ENCODE measurements at places on chromosomes 2 and 18.

GRCh38 chr2:28748941-28749340 is 2.7 kb upstream of the PPP1CB start:
- H3K27ac ChIP-seq: no peak overlapping the region
- H3K27me3 ChIP-seq: no peaks in the 10 kb centered on the region

GRCh38 chr18:10412933-10413332 is 41.5 kb upstream of the APCDD1 start:
- no peak for DNase-seq
- H3K27me3 ChIP-seq: no peaks in the 10 kb centered on the region
- H3K4me3 ChIP-seq: no peak overlapping the region
- peaks cover 26% of the 10 kb centered on the region for H3K4me1 ChIP-seq

- H3K4me1 ChIP-seq: no peaks in the 10 kb centered on the region
- H3K27ac ChIP-seq: no peak overlapping the region
- no peak for DNase-seq
- no peaks in the 10 kb centered on the region for H3K36me3 ChIP-seq
- H3K27me3 ChIP-seq: no peaks in the 10 kb centered on the region
Observed at GRCh38 chr2:114472726-114473125, 30.3 kb downstream of the DPP10 start.

DNA sequence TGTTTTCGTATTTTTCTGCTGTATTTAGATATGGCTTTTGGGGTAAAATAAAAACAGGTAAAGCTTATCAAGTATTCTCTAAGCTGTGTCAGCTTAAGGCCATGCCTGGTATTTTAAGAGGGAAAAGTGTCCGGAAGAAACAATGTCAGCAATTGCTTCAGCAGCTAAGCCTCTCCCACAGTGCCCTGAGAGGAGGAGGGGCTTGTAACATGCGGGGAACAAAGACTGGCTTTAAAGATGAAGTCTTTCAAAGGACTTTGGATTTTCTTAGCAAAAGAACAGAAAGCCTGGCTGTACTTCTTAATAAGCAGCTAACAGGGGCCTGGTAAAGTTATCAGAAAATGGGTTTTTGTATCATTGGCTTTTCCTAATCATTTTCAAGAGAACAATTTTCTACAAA is 102.8 kb downstream of the PXDN start:
- H3K36me3 ChIP-seq: peaks cover 33% of the 10 kb centered on the region
- no peak overlapping the region for H3K4me3 ChIP-seq
- H3K27ac ChIP-seq: peak overlapping the region; percentile 78
- peaks cover 13% of the 10 kb centered on the region for H3K4me1 ChIP-seq
- peak; percentile 64 for DNase-seq
- H3K27me3 ChIP-seq: no peaks in the 10 kb centered on the region

DNA sequence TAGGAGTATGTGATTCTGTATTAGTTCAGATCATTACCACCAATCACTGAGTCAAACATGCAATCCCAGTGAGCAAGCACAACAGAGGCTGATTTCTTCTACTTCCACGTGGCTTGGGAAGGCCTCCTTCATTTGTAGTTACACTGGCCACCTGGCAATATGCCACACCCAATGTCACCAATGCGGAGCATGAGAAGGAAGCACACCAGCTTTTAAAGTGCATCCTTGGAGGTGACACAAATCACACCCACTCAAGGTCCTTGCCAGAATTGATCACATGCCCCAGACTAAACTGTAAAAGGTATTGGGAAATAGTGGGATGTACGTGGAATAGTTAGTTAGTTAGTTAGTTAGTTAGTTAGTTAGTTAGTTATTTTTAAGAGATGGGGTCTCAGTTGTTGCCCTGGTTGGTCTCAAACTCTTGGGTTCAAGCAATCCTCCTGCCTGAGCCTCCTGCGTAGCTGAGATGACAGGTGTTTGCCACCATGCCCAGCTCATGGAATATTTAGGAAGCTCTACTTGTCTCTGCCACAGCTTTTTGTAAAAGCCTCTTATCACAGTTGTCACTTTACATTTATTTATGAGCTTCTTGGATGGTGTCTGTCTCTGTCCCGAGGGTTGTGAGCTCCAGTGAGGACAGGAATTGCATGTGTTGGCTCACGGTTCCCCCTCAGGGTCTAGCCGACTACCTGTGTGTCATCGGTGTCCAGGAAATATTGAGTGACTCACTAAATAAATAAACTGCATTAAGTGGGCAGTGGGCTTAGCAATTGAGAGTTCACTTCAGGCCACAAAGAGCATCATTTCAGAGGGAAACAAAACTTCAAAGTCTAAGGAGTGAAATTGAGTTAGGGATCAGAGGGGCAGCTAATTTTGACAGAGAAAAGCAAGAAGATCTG is 28.1 kb upstream of the CAB39 start:
- H3K27ac ChIP-seq: no peak overlapping the region
- no peaks in the 10 kb centered on the region for H3K36me3 ChIP-seq
- H3K4me3 ChIP-seq: no peak overlapping the region
- DNase-seq: no peak
- H3K4me1 ChIP-seq: no peaks in the 10 kb centered on the region
- H3K27me3 ChIP-seq: no peaks in the 10 kb centered on the region

DNA sequence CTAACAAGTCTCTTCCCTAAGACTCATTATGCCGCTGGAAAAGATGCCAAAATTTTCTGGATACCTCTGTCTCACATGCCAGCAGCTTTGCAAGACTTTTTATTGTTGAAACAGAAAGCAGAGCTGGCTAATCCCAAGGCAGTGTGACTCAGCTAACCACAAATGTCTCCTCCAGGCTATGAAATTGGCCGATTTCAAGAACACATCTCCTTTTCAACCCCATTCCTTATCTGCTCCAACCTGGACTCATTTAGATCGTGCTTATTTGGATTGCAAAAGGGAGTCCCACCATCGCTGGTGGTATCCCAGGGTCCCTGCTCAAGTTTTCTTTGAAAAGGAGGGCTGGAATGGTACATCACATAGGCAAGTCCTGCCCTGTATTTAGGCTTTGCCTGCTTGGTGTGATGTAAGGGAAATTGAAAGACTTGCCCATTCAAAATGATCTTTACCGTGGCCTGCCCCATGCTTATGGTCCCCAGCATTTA is 26.3 kb downstream of the DHRS9 start:
- no peaks in the 10 kb centered on the region for H3K36me3 ChIP-seq
- no peak for DNase-seq
- no peak overlapping the region for H3K4me3 ChIP-seq
- H3K27me3 ChIP-seq: peaks cover 8% of the 10 kb centered on the region
- no peak overlapping the region for H3K27ac ChIP-seq

GRCh38 chr2:73070643-73071359 is 711 bp downstream of the SFXN5 start:
- H3K27me3 ChIP-seq: no peaks in the 10 kb centered on the region
- peaks cover 2% of the 10 kb centered on the region for H3K36me3 ChIP-seq
- peak overlapping the region; percentile 77 for H3K4me3 ChIP-seq
- H3K4me1 ChIP-seq: peaks cover 7% of the 10 kb centered on the region
- peak; percentile 42 for DNase-seq

DNA sequence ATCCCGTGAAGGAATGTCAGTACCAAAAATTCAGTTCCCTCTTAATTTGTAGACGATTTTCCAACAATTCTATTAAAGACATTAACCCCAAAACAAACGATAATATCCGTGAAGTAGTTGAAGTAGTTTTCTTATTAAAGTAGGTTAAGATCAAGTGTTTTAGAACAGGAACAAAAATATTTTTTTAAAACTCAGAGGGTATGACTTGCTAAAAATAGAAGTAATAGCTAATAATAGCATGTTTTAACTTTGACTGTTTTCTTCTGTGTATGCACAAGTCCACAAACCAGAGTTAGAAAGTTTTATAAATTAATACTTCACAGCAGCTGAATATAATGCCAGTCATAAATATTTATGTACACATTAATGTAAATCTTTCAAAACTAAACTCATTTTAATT is 2.4 kb downstream of the DNAJC10 start:
- no peak overlapping the region for H3K27ac ChIP-seq
- H3K4me1 ChIP-seq: no peaks in the 10 kb centered on the region
- no peak overlapping the region for H3K4me3 ChIP-seq

Data from neuronal stem cell (in vitro differentiated cells).